Activated CD4-positive, alpha-beta memory T cell treated with anti-CD3 and anti-CD28 coated beads, Interleukin-2, amount 10 ng/mL, durations not matched to agents 7 days and 5 days (primary cell): ENCODE measurements at places on chromosomes 7 and 10. TPM values are rescaled to one million over a fixed set of nuclear protein-coding genes. Genes with fewer than 3 reads are reported as not detected.

GRCh38 chr10:28503114-28503513, 29.8 kb upstream of the WAC start:
- DNase-seq = no peak

DNA sequence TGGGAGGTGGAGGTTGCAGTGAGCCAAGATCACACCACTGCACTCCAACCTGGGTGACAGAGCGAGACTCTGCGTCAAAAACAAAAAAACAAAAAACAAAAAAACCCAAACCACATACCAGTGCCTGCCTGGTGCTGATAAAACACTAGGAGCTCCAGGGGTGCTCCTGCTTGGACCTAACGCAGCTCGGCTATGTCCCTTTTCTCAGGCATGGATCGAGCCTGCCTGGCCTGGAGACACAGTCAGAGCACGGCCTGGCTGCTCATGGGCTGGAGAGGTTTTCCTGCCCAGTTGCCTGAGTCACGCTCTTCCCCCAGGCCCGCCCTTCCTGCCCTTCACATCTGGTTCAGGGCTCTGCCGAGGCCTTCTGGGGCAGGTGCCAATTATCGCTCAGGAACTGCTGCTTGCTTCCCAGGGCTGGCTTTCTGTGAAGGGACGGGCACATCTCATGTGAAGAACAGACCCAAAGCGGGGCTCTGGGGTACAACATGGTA, 12.6 kb upstream of the NPFFR1 start:
- DNase-seq = no peak

GRCh38 chr7:14837216-14837615, 65.3 kb downstream of the DGKB start:
- DNase-seq = no peak

DNA sequence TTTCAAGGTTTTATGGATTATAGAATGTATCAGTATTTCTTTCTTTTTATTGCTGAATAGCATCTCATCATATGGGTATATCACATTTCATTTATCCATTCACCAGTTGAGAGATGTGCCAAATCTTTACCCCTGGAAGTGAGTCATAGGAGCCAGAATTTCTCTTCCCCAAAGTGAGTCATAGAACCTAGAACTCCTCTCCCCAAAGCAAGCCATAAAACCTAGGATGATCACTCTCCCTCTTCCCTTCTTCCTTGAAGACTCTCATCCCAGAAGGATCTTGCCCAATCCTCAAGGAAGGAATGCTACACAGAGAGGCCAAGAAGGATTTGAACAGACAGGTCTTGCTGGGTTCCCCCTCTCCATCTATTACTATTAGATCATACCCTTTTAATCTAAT, 199.9 kb downstream of the EVX1 start:
- DNase-seq = no peak

GRCh38 chr10:31299119-31299518, 19.9 kb upstream of the ZEB1 start:
- DNase-seq = no peak

DNA sequence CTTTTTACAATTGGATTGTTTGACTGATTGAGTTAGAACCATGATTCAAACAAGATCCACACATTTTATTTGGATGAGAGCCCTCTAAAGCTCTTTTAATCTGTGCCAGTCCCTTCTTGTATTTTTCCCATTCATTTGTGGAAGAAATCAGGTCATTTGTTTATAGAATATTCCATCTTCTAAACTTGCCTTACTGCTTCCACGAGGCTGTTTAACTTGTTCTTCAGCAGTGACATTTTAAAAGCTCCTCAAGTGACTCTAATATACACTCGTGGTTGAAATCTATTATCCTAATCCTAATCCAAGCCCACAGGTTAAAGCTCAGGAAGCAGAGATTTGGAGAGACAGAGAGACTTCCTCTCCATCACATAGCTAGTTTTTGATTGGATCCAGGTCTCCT, 155.4 kb upstream of the SVIL start:
- no peak for DNase-seq

DNA sequence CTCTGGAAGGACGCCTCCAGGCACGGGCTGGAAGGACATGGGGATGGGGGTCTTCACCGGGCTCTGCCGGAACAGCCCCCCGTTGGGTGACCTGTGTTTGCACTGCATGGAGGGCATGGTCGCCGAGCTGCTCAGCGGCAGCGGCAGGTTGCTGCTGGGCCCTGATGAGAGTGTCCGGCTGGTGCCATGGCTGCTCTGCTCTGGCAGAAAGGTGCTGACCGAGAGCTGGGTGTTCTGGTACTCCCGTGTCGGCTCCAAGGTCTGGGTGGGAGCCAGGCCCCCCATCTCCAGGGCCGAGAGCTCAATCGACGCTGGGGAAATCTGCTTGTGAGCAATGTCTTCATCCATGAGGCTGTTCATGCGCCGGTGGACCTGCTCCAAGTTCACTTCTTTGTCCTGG, 764.3 kb downstream of the GRID1 start:
- DNase-seq = no peak

The NKX1-2 gene
- not detected for total RNA-seq

The TSPAN12 gene
- not detected for total RNA-seq

The OR2A14 gene
- not detected for total RNA-seq

The ZNF488 gene
- 0.10 TPM for total RNA-seq

The PILRA gene
- total RNA-seq = 1.5 TPM
